ENCODE measurements at places on chromosomes 1 and 21.

DNA sequence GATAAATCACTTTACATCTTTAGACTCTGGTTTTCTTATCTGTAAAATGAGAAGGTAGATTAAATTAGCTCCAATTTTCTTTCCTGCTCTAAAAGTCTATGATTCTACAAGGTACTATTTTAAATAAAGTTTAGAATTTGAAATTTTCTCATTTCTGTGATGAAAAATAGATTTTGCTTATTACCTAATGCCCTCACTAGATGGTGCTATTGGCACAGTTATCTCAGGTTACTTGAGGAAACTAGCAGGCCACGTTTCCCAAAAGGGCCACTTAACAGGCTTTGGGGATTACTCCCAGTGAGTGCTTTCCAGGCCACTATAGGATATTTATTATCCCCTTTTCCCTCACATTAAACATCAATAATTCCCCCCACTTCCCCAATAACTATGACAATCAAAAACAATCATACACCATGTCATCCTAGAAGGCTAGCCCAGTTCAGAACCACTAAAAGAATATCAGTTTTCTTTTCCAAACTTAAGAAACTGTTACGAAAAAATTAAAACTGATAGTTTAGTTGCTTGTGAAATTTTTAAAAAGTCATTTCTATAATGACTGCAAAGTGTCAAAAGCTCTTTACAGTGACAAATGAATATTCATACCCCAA, 30.6 kb downstream of the OMA1 start:
- DNase-seq: no peak

DNA sequence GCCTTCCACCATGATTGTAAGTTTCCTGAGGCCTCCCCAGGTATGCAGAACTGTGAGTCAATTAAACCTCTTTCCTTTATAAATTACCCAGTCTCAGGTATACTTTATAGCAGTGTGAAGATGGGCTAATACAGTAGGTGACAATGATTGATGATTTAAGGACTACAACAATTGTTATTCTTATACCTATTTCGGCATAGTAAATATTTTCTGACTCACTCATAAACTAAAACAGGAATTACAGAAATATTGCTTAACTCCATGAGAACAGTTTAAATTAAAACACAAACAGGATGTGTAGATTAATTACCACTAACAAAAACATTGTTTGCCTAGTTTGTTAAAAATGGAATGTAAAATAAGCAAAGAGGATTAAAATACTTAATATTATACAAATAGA, 839.9 kb downstream of the LTN1 start:
- no peak for DNase-seq

- no peak for DNase-seq
Measured at GRCh38 chr21:32096411-32096810, 182.4 kb downstream of the MIS18A start.

DNA sequence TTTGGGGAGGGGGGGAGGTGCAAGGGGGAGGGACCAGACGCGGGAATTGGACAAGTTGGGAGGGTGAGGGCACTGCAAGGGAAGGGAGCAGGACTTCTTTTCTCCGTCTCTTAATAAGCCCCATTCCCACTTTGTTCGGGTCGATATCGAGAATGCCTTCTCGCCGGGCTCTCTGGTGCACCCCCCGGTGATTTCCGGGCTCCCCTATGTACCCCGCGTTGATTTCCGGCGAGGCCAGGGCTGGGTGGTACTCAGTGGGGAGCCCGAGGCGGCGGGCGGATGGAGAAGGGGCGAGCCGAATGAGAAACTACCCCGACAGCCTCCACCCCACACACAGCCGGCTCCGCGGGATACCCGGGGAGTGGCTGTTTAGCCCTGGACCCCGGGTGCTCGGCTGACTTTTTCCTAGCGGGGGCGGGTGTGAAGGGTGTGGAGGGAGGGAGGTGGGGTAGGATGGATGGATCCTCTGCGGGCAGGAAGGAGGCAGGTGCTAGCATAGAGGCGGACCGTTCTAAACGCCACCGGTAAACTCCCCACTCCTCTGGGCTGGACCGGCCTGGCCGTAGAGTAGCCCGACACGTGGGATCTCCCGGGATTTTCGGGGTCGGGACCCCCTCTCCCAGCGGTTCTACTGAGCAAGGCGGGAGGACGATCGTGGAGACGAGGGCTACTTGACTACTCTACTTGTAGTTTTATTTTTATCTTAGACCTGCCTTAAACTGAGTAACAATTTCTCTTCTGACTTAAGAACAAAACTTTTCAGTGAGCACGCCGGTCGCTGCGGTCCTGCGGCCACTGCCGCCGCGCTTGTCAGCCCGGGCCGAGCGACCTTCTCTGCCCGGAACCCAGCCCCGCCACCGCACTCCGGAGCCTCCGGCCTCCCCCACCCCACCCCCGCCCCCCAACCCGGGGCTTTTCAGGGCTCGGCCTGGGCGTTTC, 1.0 kb downstream of the RNF220 start:
- no peak for DNase-seq

DNA sequence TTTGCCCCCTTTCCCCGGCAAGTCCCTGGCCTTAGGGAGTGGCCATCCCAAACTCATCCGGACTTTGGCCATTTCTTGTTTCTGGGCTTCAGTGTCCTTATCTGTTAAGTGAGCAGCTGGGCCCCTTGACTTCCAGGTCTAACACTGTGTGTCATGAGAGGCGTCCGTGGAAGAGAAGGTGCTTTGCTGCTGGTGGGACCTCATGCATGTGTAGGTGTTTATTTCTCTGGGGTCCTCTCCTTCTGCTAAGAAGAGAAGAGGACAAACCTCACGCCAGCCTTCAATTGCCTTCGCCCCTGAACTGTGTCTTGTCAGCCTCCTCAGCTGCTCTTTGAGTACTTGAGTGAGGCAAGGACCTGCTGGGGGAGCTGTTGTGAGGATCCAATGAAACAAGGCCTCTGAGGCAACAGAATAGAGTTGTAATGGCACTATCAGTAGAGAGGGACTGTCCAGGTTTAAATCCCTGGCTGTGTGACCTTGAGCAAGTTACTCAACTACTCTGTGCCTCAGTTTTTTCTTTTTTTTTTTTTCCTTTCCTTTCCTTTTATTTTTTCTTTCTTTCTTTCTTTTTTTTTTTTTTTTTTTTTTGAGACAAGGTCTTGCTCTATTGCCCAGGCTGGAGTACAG, 72.5 kb downstream of the RUNX3 start:
- DNase-seq: no peak

- no peak for DNase-seq
Measured at GRCh38 chr1:194102607-194103006, 916.2 kb upstream of the B3GALT2 start.

DNA sequence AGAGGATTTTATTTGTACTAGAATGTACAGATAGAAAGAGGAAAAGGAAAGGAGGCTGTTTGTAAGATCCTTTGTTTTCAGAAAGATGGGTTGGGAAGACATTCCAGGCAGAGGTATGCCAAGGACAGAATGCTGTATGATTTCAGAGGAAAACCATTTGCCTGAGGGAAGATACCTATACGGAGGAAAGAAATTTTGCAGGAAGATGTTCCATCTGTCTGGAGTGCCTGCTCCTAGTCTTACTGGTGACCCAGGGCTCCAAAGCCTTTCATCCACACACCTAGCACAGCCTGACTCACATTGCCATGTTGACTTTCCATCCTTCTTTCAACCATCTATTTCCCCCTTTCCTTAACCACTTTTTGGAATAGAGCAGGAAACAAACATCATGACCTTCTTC, 18.2 kb downstream of the SAMD13 start:
- no peak for DNase-seq

DNA sequence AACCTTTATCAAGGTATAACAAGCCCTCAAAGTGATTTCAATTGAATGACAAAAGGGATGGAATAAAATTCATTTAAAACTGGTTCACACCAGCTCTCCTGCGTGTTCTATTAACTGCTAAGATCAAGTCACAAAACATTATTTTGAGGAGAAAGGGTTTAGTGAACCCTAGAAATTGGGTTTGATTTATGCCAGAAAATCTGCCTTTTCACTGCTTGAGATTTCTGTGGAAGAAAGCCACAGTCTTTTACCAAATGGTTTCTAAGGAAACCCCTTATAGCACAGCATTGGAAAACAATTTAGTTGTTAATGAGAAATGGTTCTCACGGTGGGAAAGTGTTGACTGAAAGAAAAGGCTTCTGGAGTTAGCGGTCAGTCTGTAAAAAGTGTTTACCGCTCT, 43.6 kb upstream of the DPH5 start:
- no peak for DNase-seq

- DNase-seq: no peak
Measured at GRCh38 chr1:47390843-47391242, 25.2 kb upstream of the FOXE3 start.

DNA sequence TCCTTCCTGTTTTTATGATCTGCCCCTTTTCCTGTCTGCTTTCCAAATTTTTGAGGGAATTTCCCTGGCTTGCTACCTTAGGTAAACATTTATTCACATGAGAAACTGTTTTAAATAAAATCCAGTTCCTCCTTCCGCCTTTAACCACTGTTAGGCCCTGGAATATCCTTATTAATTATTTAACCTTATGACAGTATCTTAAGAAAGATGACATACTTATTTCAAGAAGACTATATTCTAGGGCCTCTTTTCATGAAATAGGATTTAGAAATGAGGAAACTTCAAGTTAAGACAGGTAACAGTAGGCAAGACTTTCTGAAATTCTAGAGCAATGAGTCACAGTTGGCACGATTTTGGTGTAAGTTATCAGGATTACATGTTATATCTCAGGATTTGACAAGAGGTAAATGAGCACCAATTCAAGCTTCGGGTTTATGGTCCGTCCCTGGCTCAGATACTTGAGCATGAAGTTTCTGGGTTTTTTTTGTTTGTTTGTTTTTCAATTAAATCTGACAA, 2.0 kb upstream of the TNFSF18 start:
- no peak for DNase-seq

DNA sequence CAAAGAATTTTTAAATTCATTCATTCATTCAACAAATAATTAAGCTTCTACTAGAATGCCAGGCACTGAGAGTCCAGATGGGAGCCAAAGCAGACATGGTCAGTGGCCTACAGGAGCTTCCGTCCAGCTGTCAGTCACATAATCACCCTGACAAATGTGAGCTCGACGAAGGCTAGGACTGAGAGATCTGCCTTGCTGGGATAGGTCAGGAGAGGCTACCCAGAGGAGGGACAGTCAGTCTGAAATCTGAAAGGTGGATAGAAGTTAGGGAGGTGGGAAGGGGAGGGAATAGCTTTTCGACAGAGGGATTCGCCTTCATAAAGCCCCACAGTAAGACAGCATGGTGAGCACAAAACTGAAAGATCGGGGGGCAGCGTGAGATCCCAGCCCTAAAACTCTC, 8.3 kb downstream of the EPHX1 start:
- no peak for DNase-seq

GRCh38 chr1:62467092-62467491, 30.2 kb downstream of the USP1 start:
- no peak for DNase-seq

GRCh38 chr1:67978890-67979516, 71.4 kb downstream of the DIRAS3 start:
- DNase-seq: no peak
